Renal cortex interstitium (tissue), 15 donors: ENCODE measurements at places on chromosomes 6 and 20. TPM values are rescaled to one million over a fixed set of nuclear protein-coding genes. Genes with fewer than 3 reads are reported as not detected.

GRCh38 chr6:41135062-41135832, 18.9 kb downstream of the TREML1 start:
- DNase-seq = no peak

The TBC1D20 gene
- 34.5 TPM for polyA plus RNA-seq

- DNase-seq = no peak
Measured at GRCh38 chr6:137964876-137965275, 97.8 kb downstream of the TNFAIP3 start.

DNA sequence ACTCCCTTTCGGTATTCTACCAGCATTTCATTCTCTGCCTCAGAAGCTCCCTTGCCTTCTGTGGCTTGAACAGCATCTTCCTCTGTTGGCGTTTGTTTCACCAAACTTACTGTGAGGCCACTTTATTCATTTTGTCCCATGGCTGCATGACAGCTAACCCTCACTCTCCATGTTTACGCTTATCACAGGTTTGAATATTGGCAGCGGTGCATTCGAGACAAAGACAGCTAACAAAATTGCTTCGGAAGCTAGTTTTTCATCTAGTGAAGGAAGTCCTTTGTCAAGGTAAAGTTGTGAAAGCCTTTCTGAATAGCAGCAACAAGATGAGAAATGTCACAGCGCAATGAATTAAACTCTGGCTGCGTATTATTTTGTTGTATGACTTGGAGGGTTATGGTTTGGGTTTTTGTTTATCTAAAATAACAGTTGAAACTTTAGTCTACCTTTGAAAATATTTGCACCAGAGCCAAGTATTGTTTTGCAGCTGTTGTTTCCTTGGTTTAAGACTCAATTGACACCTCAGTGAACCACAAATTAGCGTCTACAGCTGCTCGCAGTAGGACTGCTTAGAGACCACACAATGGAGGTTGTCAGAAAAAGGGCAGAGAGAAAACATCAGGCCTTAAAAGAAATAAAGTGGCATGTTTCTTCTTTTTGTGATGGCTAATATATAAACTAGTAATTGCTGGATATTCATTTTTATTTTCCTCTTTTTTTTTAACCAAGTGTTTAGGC, 70.4 kb upstream of the XRN2 start:
- DNase-seq = no peak

DNA sequence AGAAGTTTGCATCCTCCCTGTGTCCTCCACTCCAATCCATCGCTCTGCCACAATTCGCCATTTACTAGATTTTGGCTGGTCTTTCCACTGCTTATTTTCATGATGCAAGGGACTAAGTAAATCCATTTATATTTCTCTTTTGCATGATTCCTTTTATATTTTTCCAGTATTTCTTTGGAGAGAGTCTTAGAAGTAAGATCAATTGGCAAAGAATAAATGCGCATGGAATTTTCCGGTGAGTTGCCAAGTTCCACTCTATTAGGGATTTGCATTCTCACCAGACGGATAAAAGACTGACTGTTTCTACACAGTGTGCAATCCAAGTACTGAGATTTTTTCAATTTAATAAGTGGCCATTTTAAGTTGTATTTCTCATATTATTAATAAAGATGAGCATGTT, 91.7 kb upstream of the PHACTR3 start:
- no peak for DNase-seq

DNA sequence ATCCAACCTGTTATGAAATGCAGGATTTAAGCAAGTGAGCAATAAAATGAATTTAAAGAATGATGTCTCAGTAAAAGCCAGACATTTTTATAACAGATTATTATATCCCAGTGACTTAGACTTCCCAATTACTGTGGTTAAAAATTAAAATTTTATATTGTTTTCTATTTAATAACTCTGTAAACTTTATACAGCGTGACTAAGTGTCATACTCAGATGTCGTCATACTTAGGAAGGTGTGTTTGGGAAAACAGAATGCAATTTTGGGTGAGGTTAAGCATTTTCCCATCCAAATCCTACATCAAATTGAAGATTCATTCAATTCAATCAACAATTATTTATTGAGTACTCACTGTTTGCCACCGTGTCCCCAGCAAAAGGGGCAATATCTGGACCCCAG, 31.4 kb upstream of the FRMD1 start:
- DNase-seq = no peak

The SOBP gene
- 12.0 TPM for polyA plus RNA-seq

The FKBP1C gene
- 3.1 TPM for polyA plus RNA-seq

DNA sequence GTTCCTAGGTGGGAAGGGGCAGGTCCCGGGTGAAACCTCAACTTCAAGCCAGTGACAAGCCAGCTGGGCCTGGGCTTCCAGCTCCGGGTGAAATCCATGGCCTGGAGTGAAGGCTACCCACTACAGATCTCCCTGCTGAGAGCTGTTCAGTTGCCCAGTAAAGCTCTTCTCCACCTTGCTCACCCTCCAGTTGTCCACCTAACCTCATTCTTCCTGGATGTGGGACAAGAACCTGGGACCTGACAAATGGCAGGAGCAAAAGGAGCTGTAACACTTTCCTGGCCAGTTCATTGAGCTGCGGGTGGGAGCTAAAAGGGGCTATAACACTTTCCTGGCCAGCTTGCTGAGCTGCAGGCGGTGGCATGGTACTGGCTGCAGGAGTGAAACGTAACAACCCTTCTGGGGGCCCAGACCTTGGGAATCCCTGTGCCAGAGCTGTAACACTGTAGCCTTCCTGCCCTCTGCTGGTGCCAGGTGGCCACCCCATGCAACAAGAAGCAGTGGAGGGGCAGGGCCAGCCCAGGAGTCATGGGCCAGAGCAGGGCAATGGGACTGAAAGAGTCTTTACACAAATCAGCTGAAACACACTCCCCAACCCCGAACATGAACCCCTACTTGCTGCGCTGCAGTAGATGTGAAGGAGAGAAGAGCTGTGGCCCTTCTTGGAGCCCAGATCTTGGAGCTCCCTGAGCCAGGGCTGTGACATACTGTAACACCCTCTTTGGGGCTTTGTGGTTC, 3.6 kb upstream of the HINT3 start:
- no peak for DNase-seq

- DNase-seq = peak; percentile 20
Measured at GRCh38 chr20:35954907-35955251, 577 bp upstream of the SCAND1 start.

GRCh38 chr20:10492844-10493243, 57.7 kb downstream of the SLX4IP start:
- no peak for DNase-seq

The FKBP1A gene
- 402 TPM for polyA plus RNA-seq

The SLC17A2 gene
- 0.58 TPM for polyA plus RNA-seq

The TFAP2C gene
- polyA plus RNA-seq = 0.65 TPM

The MATN4 gene
- polyA plus RNA-seq = 0.17 TPM

GRCh38 chr6:53227847-53228246, 79.2 kb upstream of the GCM1 start:
- no peak for DNase-seq

The TPD52L1 gene
- 100 TPM for polyA plus RNA-seq

DNA sequence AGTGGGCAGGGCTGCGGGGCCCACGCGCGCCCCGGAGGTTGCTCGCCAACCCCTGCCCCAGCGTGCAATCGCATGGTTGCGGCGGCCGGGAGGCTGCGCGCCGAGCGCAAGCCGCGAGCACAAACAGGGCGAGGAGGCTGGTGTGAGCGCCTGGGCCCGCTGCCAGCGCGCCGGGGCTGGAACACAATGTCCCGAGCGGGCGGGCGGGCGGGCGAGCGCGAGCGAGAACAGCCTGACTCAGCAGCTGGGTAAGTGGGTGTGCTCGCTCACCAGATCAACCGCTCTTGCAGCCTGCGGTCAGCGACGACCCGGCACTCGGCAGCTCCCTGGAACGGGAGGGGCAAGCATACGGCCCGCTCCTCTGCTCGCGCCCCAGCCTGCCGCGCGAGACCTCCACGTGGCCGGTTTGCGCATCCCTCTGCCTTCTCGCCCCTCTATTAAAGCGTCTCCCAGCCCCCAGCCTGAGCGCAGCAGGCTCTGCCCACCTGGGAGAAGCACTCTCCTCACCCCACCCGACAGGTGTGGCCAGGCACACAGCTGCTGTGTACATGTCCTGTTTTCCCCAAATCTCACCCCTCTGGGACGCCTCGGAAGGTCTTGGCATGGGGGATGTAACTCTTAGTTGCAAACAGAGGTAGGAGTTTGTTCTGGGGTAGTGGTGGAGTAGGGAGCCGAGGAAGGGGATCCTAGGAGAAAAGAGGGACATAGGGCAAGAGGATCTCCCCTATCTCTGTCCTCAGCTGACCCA, 8.7 kb upstream of the ARMC12 start:
- peak; percentile 77 for DNase-seq

DNA sequence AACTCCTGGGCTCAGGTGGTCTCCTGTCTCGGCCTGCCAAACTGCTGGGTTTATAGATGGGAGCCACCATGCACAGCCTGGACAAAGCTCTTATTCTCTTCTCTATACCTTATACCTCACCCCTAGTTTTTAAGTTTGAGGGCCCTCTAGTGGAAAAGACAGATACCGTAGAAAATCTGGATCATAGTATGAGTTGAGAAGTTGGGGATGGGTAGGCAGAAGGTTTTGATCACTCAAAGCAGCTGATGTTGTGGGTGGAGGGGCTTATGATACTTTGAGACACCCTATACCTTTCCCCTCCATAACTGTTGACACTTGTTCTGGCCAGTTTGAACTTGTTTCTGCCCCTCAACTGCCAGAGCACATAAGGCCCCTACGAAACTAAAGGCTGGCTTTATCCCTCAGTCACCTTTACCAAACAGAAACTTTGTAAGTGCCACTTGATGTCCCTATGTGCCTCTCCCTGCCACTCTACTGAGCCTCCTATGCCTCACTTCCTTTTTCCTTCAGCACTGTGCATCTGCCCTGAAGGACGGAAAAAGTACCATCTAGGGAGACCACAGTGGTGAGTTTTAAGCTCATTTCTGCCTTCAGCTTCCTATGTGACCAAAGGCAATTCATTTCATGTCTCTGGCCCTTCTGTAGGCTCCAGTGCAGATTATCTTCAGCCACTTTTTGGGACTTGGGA, 28.6 kb downstream of the RALY start:
- no peak for DNase-seq

- no peak for DNase-seq
Measured at GRCh38 chr6:98416027-98416426, 418.3 kb upstream of the POU3F2 start.
